ENCODE measurements at places on chromosomes 2 and 18.

DNA sequence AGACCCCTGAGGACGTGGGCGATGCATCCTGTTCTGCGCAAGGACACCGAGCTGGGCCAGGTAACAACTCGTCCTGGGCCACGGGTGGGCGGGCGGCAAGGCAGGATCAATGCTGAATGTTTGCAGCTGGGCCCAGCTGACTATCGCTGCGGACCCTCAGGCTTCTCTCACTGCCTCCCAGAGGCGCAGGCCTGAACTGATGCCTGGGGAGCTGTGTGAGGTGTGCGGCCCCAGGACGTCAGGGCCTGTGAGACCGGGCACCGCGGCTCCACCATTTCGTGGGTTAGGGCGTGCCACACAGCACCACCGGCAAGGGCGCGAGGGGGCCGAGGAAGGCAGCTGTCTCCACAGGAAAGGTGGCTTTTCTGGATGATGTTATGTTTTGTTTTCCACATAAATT is 307.4 kb downstream of the NDUFA10 start:
- DNase-seq = no peak

DNA sequence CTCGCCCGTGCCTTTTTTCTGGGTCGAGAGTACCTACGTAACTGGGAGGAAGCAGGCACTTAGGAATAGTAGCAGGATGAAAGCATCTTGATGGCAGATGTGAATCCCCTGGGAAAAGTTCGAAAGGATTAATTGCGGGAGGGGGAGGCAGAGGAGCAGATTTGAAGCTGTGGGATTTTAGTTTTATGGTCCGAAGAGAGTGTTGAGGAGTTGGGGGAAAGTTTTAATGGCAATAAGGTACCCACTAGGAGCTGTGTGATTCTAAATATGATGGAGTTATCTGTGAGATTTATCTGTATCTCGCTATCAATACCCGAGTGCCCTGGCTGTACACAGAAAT is 1.1 kb downstream of the AGFG1 start:
- DNase-seq = no peak

GRCh38 chr2:6922201-6922656 is 5.0 kb downstream of the RNF144A start:
- DNase-seq = no peak

DNA sequence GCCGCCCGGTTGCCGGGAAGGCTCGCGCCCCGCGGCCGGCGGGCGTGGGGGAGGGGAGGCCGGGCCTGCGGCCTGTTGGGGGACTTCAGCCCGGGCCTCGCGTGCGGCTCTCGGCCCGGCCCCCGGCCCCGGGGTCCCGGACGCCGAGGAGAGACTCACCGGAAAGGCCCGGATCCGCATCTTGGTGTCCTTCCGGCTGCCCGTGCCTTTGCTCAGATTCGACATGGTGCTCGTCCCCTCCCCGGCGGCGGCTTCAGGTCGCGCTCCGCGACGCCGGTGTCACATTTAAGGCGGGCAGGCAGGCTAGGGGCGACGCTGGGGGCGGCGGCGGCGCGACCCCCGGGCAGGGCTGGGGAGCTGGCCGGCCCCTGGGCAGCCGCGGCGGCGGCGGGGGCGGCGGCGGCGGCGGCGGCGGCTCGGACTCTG is 365 bp downstream of the CUL3 start:
- DNase-seq = peak; percentile 14

DNA sequence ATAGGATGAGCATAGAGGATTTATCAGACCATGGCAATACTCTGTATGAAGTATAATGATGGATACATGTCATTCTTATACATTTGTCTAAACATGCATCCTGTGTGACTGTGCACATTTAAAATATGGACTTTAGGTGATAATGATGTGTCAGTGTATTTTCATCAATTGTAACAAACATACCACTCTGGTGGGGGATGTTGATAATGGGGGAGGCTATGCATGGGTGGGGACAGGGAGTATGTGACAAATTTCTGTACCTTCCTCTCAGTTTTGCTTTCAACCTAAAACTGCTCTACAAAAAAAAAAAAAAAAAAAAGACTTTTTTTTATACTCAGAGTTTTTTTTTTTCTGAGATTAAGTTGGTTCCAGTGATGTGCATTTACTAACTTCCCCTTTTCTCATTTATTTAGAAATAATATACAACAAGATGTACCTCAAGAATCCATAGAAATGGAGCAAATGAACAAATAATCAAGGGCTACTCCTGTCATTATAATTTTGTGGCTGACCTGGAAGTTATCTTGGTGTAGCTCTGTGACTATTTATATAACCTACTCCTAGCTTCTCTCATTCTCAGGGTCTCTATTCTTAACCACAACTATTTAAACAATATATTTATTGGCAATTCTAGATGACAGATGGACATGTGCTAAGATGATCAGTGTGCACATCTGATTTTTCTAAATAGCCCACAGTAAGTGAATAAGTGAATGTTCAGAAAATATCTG is 108.9 kb upstream of the ITGA4 start:
- no peak for DNase-seq

DNA sequence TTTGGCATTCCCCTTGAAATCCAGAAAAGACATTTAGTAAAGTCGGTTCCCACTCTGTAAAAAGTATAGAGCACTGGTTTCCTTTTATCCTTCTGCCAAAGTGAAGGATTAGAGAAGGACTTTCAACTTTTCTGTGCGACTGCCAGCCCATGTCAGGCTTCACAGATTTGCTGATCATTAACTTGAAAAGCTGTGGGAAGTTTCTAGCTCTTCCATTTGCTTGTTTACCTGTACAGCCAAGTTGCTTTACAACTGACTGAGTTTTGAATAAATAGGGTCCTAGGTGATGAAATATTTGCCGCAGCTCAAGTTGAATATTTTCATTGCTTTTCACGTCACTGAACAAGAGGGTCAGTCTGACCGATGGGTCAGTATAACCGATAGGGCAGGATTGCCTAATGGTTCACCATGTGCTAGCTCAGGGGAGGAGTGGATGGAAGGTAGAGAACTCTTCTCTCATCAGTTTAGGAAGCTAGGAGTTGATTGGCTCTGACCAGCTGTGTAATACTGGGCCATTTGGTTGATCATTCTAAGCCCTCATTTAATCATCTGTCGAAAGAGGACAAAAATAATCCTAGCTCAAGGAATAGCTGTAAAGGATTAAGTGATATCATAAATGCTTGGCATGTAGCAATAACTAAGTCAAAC is 30.4 kb downstream of the UPP2 start:
- no peak for DNase-seq

GRCh38 chr2:232335859-232336215 is 42.7 kb upstream of the ALPP start:
- DNase-seq = no peak
